ENCODE measurements at places on chromosomes 16 and 17.

DNA sequence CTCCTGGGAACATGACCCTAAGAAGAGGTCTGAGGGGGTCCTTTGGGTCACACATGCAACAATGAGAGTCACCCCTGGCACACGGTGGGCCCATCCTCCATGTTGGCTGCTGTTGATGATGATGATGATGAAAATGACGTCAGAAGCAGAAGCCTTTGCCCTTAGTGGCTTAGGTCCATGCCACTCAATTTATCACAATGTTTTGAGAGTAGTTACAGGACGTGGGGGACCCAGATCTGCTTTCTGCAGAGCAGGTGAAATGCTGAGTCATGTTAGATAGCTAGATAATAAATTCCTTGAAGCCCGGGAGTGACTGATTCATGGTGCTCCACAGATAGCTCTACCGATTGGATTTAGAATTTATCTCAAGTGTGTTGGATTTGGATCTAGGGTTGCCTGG lies 53.9 kb downstream of the VPS35L start:
- DNase-seq = no peak

- no peak for DNase-seq
Observed at GRCh38 chr16:4021070-4021779, 95.0 kb downstream of the ADCY9 start.

DNA sequence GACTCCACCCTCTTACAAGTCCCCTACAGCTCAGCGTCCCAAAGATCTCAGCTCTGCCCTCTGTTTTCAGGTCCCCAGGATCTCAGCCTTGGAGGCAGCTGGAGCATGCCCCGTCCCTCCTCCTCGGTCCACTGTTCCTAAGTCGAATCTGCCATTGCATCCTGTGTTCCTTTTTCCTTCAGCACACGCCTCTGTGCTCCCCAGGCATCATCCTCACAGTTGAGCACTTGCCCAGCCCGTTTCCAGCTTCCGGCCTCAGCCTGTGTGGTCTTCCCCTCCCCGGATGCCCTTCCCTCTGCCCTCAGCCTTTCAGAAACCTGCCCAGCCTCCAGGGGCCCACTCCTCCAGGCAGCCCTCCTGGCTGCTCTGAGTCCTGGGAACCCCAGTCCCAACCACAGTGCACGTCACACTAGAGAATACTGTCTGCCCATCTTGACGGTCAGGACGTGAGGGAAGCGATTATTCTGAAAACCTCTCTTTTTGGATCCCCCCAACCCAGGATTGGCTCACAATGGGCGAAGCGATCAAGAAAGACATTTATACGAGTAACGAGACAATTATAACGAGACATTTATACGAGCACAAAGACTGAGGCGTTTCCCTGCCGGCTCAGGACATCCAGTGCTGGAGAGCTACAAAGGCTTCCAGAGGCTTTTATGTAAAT lies 41.4 kb downstream of the RPH3AL start:
- DNase-seq = no peak

- DNase-seq = no peak
Observed at GRCh38 chr16:84546669-84547545, 42.4 kb upstream of the MEAK7 start.

GRCh38 chr17:58965221-58965620 lies 141.5 kb downstream of the TRIM37 start:
- DNase-seq = no peak

- no peak for DNase-seq
Observed at GRCh38 chr17:48994549-48995303, 2.5 kb upstream of the IGF2BP1 start.

GRCh38 chr16:11360641-11361373 lies 15.5 kb downstream of the RMI2 start:
- DNase-seq = no peak

GRCh38 chr16:67165121-67166078 lies 855 bp downstream of the HSF4 start:
- DNase-seq = no peak

GRCh38 chr16:28096983-28097899 lies 33.7 kb upstream of the GSG1L start:
- DNase-seq = no peak

DNA sequence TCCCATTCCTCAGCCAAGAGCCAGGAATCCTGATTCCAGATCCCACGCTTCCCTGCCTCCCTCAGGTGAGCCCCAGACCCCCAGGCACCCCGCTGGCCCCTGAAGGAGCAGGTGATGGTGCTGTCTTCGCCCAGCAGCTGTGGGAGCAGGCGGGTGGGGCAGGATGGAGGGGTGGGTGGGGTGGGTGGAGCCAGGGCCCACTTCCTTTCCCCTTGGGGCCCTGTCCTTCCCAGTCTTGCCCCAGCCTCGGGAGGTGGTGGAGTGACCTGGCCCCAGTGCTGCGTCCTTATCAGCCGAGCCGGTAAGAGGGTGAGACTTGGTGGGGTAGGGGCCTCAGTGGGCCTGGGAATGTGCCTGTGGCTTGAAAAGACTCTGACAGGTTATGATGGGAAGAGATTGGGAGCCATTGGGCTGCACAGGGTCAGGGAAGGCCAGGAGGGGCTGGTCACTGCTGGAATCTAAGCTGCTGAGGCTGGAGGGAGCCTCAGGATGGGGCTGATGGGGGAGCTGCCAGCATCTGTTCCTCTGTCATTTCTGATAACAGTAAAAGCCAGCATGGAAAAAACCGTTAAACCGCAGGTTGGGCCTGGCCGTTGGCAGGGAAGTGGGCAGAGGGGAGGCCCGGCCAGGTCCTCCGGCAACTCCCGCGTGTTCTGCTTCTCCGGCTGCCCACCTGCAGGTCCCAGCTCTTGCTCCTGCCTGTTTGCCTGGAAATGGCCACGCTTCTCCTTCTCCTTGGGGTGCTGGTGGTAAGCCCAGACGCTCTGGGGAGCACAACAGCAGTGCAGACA lies at the start of gene SPN:
Gene SPN, plus strand, starts transcription at position 232 of the 791 bp plus-strand sequence. Its CDS starts 482 bp downstream, at position 714.
- DNase-seq = no peak

DNA sequence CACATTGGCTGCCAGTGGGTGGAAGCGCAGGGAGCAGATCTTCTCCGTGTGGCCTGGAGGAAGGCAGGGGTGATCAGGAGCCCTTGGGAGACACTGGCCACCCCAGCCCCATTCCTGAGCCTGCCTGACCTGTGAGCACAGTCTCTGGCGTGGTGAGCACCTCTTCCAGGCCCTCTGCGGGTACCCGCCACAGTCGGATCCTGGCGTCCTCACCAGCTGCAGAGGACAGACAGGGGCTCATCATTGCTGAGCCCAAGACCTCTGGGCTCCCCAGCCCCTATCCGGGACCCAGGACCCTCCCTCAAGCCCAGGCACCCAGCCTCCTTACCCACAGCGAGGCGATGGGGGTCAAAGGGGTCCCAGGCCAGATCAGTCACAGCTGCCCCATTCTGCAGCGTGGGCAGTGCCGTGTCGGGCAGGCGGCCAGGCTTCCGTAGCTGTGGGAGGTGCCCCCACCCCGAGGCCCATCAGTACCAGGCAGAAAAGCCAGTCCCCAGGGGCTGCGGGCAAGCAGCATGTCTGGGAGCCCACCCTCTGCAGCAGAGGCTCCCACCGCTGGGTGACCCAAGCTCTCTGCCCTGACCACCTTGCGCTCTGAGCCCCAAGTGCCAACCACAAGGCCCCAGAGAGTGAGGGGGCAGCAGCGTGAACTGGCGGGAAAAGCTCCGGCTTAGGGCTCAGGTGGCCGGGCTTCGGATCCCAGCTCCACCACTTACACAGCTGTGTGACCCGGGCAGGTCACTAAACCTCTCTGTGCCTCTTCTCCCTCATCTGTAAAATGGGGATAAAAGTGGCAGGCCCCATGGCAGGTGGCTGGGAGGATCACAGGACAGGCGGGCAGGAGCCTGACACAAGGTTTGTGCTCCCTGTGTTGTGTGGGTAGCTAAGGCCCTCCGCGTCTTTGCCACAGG lies 10.2 kb upstream of the PAM16 start:
- no peak for DNase-seq

- DNase-seq = no peak
Observed at GRCh38 chr17:4235372-4236279, 28.2 kb downstream of the ANKFY1 start.

- DNase-seq = no peak
Observed at GRCh38 chr17:29376667-29377270, 13.4 kb upstream of the TAOK1 start.

- no peak for DNase-seq
Observed at GRCh38 chr16:19991614-19992013, 82.1 kb downstream of the GPR139 start.

DNA sequence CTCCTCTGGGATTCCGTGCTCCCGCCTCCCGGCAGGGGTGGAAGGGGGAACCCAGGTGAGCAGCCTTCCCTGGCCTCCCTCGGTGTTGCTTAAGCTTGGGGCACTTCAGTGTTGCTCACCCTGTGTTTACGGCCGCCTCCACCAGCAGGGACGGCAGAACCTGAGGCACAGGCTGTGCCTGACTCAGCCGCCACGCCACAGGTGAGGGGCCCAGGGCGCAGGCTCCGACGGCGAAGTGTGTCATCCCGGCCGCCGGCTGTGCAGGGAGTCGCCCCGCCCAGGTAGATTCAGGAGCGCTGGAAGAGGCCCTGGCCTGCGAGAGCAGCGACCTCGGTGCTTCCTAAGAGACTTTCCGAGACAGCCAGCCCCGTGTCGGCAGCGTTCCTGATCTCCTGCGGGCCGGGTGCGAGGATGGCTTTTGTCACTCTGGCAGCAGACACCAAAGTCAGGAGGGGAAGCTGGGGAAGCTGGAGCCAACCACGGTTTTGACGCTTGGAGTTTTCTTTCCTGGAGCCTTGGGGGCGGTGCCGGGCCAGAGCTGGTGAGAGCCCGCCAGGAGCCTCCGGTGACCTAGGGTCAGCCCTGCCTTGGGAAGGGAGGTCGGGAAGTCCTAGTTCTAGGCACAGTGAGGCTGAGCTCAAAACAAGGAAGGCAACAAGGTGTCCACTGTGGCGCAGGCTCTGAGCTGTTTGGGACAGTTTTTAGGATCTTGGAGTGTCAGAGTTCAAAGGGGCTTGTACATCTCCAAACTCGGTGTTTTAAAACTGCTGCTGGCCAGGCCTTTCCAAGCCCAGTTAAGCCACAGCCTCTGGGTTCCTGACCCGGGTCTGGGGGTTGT lies 2.1 kb downstream of the GSE1 start:
- no peak for DNase-seq

DNA sequence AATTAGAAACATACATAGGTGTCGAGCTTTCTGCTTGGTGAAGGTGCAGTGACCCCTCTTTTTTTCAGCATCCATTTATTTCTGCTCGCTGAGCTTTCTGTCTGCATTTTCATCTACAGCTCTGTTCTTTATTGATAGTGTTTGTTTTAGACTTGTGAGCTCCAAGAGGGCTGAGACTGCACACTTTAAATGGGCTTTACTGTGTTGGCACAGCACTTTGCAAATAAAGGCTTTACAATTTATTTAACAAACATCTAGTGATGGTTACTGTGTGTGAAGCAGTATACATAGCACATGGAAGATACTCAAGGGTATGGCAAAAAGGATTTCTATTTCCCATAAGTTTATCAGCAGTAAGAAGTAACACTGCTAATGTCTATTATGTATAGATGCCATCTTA lies 563.7 kb upstream of the HSBP1 start:
- no peak for DNase-seq

GRCh38 chr17:54967621-54968261 lies 713 bp downstream of the COX11 start:
- no peak for DNase-seq

DNA sequence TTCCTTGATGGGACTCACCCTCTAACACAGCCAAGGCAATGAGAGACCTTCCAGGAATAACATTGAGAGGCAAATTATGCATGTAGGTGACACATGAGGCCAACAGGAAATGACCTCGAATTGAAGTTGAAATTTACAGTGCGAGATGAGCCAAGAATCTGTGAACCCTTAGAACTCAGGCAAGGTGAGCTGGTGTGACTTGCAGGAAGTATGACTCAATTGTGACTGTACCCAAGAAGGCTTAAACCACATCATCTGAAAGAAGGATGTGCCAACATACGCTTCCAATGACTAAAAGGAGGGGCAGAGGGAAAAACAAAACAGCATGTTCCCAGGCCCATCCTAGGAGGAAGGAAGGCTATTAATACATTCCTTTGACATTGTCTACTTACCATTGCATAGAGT lies 44.8 kb downstream of the PITPNC1 start:
- DNase-seq = no peak

GRCh38 chr16:2242598-2242997 lies 6.4 kb downstream of the DNASE1L2 start:
- no peak for DNase-seq

DNA sequence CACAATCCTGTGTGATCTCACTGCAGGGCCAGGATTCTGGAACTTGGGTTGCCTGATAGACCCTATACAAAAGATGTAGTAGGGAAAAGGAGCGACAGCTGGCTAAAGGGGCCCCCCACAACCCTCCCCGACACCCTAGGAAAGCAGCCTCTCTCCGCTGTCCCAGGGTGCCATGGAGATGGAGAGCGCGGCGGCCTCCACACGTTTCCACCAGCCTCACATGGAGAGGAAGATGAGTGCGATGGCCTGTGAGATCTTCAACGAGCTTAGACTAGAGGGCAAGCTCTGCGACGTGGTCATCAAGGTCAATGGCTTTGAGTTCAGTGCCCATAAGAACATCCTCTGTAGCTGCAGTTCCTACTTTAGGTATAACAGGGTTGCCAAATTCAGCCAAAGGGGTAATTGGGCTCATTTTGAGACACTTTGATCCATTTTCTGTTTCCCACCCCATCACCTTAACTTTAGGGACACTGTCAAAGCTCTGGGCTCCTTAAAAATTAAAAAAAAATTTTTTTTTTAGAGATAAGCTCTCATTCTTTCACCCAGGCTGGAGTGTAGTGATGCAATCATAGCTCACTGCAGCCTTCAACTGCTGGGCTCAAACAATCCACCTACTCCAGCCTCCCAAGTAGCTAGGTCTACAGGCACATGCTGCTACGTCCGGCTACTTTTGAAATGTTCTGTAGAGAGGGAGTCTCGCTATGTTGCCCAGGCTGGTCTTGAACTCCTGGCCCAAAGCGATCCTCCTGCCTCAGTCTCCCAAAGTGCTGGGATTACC lies at the start of gene KLHL10:
Gene KLHL10, plus strand, starts transcription at position 65 of the 778 bp plus-strand sequence. Its CDS starts 108 bp downstream, at position 173.
- DNase-seq = no peak
